Thyroid gland (tissue), 4 donors: ENCODE measurements at places on chromosomes 6 and 20.

GRCh38 chr6:38057994-38058393 lies 238.5 kb downstream of the ZFAND3 start:
- no peak for DNase-seq

- DNase-seq, result no peak
Measured at GRCh38 chr20:48711696-48712464, 115.9 kb downstream of the PREX1 start.

DNA sequence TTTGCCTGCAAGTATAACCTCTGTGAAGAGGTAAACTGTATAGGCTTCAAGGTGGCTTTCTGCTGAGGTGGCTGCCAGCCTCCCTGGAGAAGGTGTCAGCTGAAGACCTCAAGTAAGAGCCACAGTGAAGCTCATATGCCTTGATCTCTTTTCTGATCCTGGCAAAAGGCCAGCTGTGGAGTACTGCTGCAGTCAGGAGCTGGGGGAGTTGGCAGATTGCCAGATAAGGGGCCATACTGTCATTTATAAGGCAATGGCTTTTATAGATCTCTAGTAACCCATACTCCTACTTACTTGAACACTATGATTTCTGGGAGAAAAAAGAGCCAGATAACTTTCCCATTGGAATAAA lies 8.8 kb upstream of the CEP85L start:
- DNase-seq, result no peak

GRCh38 chr6:4858194-4859015 lies 82.2 kb downstream of the CDYL start:
- DNase-seq, result no peak

DNA sequence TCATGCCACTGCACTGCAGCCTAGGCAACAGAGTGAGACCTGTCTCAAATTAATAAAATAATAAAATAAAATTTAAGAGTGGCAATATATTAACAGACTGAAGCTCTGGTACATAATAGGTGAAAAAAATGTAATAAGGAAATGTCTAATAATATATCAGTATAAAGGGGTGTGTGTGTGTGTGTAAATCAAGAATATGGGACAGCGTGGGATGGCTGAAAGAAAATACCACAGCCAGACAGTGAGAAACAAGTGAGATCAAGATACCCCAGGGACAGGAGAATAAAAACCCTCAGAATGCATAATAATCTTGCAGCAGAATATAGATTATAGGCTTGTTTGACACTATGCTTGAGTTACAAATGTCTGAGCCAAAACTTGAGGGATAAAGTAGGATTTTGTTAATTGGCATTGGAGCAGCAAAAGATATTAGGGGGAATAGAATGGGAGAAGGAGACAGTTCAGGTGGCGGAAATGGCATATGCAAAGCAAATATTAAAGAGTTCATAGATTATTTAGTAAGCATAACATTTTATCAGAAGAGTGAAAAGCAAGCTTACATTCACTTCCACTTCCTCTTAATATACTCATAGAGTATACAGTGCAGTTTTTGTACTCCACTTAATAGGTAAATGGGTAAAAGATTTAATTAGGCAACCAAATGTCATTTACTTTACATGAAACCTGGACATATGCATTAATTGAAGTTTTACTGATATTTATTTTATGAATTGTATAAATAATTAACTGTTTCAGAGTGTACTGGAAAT lies 398.5 kb upstream of the GJE1 start:
- no peak for DNase-seq

- no peak for DNase-seq
Measured at GRCh38 chr20:62557462-62557861, 81.7 kb upstream of the GATA5 start.
